Hepatic stellate cell (primary cell): ENCODE measurements at places on chromosomes 16 and 17.

GRCh38 chr17:7646457-7646856 lies 4.3 kb upstream of the ATP1B2 start:
- no peak for DNase-seq

DNA sequence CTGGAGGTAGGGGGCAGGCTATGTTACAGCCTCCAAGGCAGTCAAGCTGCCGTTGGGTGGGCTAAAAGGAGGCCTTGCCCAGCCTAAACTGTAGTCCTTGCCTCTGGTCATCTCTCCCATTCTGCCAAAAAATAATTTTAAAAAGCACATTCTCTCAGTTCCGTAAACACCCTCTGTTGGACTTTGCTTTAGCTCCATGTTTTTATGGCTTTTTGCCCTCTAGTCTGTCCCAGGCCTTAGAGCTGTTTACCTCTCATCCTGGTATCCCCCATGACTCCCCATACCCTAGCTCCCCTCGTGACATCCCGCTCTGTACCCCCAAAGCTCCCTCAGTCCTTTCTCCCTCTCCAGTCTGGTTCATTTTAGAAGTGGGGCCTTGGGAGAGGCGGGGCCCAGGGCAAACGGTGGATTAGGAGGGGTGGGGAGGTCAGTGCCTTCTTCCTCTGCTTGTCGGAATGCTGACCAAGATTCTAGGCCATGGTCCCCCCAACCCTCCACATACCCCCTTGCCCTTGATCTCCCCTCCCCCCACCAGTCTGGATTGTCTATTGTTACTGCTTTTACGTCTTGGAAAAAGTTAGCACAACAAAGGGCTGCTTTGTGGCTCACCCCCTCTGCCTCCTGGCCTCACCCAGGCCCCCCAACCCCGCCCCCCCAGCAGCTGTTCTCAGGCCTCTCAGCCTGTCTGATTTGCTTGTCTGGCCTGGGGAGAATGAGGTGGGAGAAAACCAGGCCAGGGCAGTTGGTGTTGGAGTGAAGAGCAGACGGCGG lies 18.4 kb downstream of the GJD3 start:
- no peak for DNase-seq

- no peak for DNase-seq
These were observed 24.3 kb downstream of the MGRN1 start for GRCh38 chr16:4648917-4649316.

GRCh38 chr17:82403662-82404660 lies 14.2 kb upstream of the HEXD start:
- no peak for DNase-seq

GRCh38 chr17:49990331-49990730 lies 4.7 kb downstream of the DLX3 start:
- DNase-seq = no peak

GRCh38 chr17:35727635-35728034 lies 3.8 kb upstream of the RASL10B start:
- DNase-seq = no peak

DNA sequence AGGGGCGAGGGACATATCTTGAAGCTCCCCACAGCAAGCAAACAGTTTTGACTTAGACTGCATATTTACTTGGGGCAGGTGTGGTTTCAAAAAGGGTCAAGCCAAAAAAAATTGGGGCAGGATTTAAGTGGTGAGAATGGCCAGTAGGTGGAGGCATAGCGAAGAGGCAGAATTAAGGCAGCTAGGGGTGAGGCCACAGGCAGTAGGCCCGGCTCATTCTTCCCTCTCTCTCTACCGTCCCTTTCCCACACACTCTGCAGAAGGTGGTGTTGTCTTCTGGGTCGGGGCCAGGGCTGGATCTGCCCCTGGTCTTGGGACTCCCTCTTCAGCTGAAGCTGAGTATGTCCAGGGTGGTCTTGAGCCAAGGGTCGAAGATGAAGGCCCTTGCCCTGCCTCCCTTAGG lies 2.6 kb downstream of the SHBG start:
- DNase-seq = peak; percentile 75

- no peak for DNase-seq
These were observed 160.9 kb downstream of the SLC39A11 start for GRCh38 chr17:72931635-72932034.

- no peak for DNase-seq
These were observed 11.5 kb downstream of the RPGRIP1L start for GRCh38 chr16:53692146-53692545.

GRCh38 chr17:34894964-34895363 lies 66.3 kb downstream of the CCT6B start:
- no peak for DNase-seq

DNA sequence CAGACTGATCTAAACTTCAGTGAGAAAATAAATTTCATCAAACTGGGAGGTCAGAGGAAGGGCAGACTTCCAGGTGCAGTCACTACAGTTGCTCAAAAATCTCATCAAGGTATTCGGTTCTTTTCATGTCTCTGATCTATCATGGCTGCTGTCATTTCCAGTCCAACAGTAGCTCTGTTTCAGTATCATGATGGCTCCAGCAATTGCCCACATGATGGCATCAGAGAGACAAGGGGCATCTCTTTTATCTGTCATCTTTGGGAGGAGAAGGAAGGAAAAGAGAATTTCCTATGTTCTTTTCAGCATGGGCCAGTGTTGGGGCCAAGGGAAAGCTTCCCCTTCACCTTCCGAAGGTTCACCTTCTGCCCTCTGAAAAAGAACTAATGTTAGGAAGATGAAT lies 504.9 kb upstream of the HSBP1 start:
- no peak for DNase-seq

- no peak for DNase-seq
These were observed 193.7 kb upstream of the TBX2 start for GRCh38 chr17:61205931-61206330.

DNA sequence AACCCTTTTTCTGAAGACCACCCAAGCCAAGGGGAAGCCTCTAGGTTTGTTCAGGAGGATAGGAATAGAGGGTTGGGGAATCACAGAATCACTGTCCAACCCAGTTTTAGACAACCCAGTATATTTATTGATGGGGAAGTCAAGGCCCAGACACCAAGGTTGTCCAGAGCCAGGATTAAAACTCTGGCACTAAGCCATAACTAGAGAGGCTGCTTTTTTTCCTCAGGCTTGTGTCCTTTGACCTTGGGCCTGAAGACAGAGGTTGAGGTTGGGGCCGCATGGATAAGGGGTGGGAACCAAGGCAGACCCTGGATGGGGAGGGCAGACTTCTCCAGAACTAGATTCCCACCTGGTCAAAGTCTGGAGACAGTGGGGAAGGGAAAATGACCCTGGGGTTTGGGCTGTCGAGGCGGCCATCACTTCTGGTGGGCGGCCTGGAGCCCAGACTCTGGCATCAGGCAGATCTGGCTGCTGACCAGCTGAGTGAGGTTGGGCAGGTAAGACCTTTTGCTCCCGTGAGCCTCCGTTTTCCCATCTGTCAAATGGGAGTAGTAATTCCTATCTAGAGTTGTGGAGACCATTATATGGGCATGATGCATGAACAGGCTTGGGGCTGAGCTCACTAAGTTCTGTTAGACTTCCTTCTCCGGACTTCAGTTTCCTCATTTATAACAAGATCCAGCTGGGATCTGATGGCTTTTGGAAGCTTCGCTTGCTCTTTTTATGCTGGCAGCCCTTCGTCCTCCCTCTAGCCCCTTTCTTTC lies 17.9 kb downstream of the IGFBP4 start:
- DNase-seq = no peak
